Activated naive CD4-positive, alpha-beta T cell treated with anti-CD3 and anti-CD28 coated beads, Interleukin-2, amount 50 U/mL, for 16 hours (primary cell): ENCODE measurements at places on chromosomes 2 and 18.
A peak's percentile ranks its signal among the peaks of the same experiment; 100 is the strongest.

DNA sequence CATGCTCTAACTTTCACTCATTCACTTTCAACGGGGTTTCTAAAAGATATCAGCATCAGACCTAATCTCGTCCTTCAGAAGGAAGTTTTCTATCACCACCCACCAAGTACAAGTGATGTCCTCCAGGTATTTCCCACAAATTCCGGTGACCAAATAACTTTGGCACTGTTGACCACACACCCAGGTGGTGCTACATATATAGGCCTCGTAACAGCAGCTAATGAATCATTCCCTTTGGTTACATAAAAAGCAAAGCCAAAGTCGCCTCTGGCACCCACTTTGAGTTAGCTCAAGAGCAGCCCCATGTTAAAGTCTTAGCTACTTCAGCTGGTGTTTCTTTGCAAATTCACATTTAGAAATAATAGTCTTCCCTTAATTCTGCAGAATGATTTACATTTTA is 138.2 kb upstream of the OSR1 start:
- DNase-seq, result no peak

- DNase-seq, result peak; percentile 32
Observed at GRCh38 chr2:1366546-1367134, 46.6 kb upstream of the TPO start.

- no peak for DNase-seq
Observed at GRCh38 chr2:142531377-142531776, 346.1 kb upstream of the KYNU start.

DNA sequence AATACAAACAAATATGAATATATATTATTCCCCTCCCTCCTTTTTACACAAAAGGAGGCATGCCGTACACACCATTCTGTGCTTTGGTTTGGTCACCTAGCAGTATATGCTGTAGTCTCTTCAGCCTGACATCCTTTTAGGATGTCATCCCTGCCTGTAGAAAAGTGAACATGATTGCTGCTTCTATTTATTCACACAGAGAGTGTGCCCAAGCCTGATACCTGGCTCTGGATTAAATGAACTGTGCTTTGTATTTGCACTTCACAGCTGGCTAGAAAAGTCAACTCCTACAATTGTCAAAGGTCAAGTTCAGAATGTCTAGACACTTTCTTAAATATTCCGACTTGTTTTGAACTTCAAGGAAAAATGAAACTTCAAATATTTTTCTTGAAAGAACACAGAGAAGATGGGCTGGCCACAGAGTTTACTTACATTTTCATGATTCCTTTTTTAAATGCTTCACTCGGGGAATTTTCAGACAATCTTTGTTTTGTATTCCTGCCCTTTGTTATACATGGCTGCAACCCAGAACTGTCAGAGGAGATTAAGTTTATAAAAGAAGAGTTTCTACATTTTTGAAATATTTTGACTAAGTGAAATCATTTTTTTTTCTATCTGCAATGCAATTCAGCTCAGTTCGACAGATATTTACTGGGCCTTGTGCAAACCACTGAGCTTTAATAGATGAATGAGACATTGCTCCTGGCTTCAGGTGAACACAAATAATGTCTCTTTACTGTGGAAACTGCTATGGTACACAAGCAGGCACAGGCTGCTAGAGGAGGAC is 33.5 kb downstream of the DAPL1 start:
- no peak for DNase-seq

GRCh38 chr2:102294802-102295489 is 16.4 kb upstream of the IL1RL1 start:
- no peak for DNase-seq

GRCh38 chr2:130873700-130874346 is 37.1 kb downstream of the ARHGEF4 start:
- peak; percentile 70 for DNase-seq

GRCh38 chr2:32743480-32744236 is 115.8 kb downstream of the TTC27 start:
- DNase-seq, result no peak

GRCh38 chr2:240346753-240347372 is 88.6 kb upstream of the GPC1 start:
- DNase-seq, result no peak

GRCh38 chr18:48975120-48975816 is 24.5 kb upstream of the SMAD7 start:
- DNase-seq, result no peak

- DNase-seq, result no peak
Observed at GRCh38 chr2:43444989-43445645, 150.7 kb downstream of the THADA start.

- DNase-seq, result no peak
Observed at GRCh38 chr18:6564950-6565814, 150.5 kb upstream of the L3MBTL4 start.

DNA sequence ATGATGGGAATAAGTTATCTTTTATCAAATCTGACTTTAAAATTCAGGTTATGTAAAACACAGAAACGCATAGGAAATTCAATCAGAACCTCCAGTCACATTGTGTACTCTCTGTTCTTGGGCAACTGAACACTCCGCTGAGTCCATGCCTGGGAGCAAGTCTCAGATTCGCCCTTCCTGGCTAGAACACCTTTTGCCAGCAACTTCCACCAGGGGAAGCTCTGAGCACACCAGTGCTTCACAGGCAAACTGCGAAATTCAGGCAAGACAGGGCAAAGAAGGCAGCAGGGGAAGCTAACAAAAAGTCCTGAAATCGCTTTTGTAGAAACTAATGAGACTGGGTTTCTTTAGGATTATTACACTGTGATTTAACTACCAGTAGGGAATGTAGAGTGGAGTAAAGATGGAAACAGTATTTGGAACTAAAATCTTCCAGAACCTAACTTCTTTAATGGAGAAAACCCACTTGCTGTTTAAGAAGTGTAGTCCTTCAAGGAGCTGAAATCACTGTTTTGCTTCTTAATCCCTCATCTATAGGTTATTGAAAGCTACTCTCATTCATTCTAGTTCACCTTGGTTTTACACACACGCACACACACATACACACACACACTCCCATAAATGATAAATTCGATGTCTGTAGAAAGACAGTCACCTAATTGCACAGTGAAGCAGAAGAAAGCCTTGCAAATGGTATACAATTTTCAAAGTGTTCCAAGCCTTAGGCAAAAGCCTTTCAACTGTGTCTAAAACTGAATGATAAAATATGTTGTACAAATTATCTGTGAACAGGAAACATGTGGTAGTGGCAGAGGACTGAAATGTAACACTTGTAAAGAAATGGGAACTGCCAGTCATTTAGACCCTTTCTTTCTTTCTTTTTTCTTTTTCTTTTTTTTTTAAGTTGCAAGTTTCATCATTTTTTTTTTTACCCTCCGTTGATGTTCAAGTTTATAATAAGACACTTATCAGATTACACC is 214.5 kb downstream of the TMEM182 start:
- no peak for DNase-seq

GRCh38 chr18:41459656-41460055 is 495.4 kb upstream of the PIK3C3 start:
- DNase-seq, result no peak

DNA sequence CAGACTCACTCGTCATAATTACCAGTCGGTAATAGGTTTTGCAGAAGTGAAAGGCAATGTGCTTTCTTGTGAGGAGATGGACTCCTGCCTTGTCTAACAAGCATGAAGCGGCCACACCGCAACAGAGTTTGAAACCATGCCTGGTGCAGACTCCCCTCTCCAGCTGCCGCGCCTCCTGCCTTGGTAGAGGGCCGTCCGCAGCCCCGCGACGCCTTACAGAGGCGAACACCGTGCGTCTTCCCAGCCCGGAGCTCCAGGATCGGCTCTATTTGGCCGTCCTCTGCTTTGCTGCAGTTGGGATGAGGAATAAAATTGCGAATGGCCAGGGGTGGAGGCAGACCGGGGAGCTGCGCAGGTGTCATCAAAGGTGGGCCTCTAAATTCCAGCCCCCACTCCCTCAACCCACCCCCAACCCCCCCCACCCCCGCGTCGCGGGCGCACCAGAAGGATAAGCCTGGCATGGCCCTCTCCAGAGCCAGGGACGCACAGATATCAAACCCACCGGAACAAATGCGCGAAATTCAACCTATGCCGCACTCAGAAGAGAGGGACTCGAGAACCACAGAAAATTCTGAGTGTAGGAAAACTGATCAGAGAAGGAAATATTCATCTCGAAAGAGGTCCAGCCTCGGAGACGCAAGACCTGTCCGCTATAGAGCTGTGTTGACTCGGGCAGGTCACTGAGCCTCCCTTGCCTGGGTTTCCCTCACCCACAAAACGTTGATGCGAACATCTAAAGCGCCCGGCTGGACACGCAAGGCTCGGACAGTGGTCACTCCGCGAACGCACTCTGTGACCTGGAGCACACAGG is 1.1 kb downstream of the TRABD2A start:
- DNase-seq, result peak; percentile 41

DNA sequence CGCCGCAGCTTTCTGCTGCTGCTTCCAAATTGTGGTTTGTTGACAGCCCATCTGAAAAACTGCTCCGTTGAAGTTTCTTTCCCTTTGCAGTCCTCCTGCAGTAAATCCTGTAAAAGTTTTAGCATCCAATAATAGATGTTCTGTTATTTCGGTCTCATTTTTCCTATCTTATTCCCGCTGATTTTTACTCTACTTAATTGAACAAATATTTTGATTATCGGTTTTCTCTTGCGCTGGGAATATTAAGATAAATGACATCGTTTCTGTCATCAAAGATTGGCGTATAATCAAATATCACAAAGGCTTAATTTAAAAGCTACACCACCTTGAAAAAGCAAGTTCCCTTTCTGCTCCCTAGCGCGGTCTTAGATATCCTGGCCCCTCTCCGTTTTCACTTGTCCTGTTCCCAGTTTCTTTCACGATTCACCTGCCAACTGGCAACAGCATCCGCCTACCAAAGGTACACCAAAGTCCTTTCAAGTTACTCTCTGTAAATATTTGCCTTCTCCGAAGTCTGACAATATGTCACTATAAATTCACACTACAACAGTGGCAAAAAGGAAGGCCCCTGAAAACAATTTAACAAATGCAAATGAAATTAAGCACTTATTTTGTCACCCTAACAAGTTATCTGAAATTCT is 1.0 kb upstream of the STRN start:
- DNase-seq, result no peak

DNA sequence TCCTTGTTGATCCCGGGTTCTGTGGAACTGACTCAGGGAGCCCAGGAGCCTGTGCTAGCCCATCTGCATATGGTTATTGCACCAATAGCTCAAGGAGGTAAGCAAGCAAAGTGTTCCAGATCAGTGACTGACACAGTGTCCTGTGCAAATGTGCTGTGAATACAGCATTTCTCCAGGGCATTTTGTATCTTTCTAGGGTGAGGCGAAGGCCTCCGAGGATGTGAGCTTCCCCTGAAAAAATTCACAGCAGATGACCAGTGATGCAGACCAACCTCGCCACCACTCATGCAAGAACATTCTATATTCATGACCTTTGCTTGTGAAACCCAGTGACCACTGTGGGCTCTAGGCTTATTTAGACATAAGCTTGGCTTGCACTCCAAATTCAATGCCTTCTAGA is 15.2 kb upstream of the NT5DC4 start:
- no peak for DNase-seq

- DNase-seq, result no peak
Observed at GRCh38 chr2:61014763-61015162, 2.8 kb upstream of the PEX13 start.

GRCh38 chr18:51017140-51017879 is 12.7 kb upstream of the SMAD4 start:
- no peak for DNase-seq

GRCh38 chr18:58808349-58808748 is 56.3 kb upstream of the ZNF532 start:
- no peak for DNase-seq

GRCh38 chr2:172372436-172372835 is 55.0 kb upstream of the ITGA6 start:
- no peak for DNase-seq

GRCh38 chr2:111057045-111057444 is 63.7 kb upstream of the BCL2L11 start:
- no peak for DNase-seq

DNA sequence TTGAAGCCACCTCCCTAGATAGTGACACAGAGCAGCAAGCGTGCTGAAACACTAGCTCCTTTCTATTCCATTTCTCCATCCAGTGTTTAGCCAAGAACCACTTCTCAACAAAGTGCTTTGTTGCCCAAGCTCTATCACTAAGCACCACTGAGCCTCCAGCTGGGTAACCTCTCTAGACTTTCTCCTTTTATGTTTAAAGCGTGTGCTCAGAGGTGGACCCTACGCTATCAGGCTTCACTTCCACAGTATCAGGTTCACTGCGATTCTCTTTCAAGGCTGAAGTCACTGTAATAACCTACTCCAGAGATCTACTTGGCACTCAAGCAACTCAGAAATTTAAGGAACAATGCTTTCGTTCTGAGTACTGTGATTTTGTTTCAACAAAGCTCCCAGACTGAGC is 197.9 kb downstream of the LNPK start:
- DNase-seq, result no peak

DNA sequence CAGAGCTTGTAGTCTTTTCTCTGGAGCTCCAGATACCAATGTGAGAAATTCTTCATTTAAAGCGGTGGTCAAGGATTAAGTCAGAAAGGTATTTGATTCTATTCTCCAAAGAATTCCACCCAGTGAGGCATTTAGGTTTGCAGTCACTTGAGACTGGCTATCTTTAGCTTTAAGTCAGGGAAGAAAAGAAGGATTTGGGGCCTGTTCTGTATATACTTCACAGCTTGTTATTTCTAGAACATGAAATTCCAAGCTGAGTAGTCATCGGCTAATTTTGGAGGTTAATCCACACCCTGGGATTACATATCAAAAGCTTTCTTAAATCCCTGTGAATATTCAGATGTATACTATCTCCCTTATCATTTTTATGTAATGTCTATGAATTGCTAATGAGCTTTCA is 39.4 kb downstream of the MYOM1 start:
- DNase-seq, result no peak

GRCh38 chr18:70634576-70635147 is 345.8 kb downstream of the SOCS6 start:
- DNase-seq, result no peak

- DNase-seq, result no peak
Observed at GRCh38 chr2:1782514-1782913, 38.2 kb upstream of the PXDN start.

- DNase-seq, result no peak
Observed at GRCh38 chr2:112825706-112826105, 10.9 kb downstream of the IL1B start.

- DNase-seq, result no peak
Observed at GRCh38 chr2:188511346-188511745, 219.7 kb downstream of the GULP1 start.

GRCh38 chr2:99297994-99298393 is 3.0 kb downstream of the LYG1 start:
- DNase-seq, result no peak

DNA sequence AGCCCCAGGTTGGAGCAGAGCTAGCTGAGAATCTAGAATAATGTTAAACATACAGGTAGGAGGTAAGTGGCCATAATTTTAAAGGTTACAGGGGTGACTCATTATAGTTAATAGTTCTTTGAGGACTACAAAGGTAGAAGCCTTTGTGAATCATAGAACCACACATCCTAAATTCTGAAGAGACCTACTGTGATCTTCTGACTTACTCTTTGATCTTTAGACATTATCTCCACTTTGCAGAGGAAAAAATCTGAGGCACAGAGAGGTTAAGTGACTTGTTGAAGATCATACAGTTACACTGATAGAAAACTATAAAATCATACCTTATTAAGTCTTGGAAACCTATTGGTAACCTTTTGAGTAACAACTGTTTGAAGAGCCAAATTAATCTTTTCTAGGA is 1051.3 kb upstream of the NRXN1 start:
- DNase-seq, result no peak
